Naive thymus-derived CD8-positive, alpha-beta T cell (primary cell): ENCODE measurements at places on chromosomes 6 and 20.

DNA sequence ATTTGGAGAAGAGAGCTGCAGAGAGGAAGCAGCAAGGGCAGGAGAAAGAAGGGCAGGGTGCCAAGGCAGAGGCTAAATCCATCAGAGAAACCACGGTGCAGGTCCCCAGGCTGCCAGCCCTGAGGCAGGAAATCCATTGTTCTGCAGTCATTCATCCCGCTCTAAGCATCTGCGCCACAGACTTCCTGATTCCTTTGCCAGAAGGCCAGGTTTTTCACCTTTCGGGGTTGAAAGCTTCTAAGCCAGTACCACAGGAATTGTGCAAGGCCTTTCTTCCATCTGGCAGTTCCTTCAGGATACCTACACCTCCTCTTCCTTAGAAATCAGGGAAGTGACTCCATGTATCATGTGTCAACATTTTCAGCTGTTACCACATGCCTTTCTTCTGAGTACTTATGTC, 45.6 kb downstream of the ADGRF5 start:
- DNase-seq: no peak

DNA sequence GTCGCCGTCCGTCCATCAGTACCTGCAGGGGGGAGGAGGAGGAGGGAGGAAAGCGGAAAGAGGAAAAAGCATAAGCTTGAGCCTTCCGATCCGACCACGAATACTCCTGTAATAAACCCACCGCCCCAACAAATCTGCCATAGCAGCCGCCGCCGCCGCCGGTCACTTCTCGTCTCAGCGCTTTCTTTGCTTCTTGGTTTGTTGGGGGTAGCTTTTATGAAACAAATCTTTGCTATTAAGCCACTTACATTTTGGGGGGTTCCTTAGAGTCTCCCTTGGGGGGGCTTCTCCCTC, 277 bp downstream of the ADGRB3 start:
- no peak for DNase-seq

DNA sequence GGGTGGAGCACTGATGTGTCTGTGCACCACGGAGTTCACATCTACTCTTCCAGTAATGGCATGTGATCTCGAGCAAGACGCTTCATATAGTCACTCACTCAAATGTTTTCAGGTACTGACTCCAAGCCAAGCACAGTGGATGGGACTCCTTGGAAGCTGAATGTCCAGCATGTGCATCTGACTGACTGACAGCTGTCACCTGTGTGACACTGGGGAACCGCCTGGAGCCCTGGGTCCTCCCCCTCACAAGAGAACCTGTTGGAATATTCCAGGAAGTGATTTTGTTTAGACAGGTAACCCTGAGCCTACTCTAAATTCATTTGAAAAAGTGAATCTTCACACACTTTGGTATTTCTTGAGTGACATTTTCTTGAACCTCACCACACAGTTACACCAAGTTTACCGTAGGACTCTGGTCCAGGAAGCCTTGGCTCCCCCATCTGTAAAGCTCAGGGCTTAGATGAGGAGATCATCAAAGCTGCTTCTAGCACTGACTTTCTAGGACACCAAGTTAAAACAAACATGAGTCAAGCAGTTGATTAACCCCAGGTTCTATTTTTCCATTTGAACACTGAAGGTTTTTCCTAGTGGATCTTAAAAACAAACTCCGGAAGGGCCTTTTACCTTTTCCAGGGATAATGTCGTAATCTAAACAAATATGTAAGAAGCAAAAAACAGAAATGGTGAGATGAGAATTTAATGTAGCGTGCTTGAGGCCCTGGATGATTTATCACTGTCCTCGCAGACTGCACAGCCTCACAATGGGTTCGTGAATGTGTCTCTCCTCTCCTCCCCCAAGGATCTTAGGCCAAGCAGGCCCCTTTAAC, 50.1 kb downstream of the EDN3 start:
- DNase-seq: no peak

- DNase-seq: no peak
Observed at GRCh38 chr6:116047173-116047933, 13.3 kb downstream of the FRK start.

GRCh38 chr6:84871925-84872324, 107.5 kb upstream of the TBX18 start:
- DNase-seq: no peak

- no peak for DNase-seq
Observed at GRCh38 chr6:128303870-128304269, 216.5 kb downstream of the PTPRK start.
